ENCODE measurements at places on chromosomes 1 and 21. TPM values are rescaled to one million over a fixed set of nuclear protein-coding genes. Genes with fewer than 3 reads are reported as not detected.

KIAA0040 gene
- 0.99 TPM for total RNA-seq

DLGAP3 gene
- not detected for total RNA-seq

SLFNL1 gene
- total RNA-seq: 0.09 TPM

DHCR24 gene
- 123 TPM for total RNA-seq

AMY2B gene
- total RNA-seq: 17.1 TPM

OR10J1 gene
- not detected for total RNA-seq

FCRL4 gene
- total RNA-seq: not detected

TMEM200B gene
- total RNA-seq: 9.5 TPM

MYOG gene
- total RNA-seq: not detected

BNIPL gene
- 0.18 TPM for total RNA-seq

ZSWIM5 gene
- 4.7 TPM for total RNA-seq

MYOM3 gene
- not detected for total RNA-seq

GFI1 gene
- total RNA-seq: 0.65 TPM

KCNJ9 gene
- 0.08 TPM for total RNA-seq

RHEX gene
- not detected for total RNA-seq

PROX1 gene
- total RNA-seq: not detected

FMO2 gene
- total RNA-seq: 7.4 TPM

HES4 gene
- 0.36 TPM for total RNA-seq

PROK1 gene
- not detected for total RNA-seq

GBP5 gene
- total RNA-seq: not detected

KIF17 gene
- 3.0 TPM for total RNA-seq

LDLRAD1 gene
- total RNA-seq: not detected

TTC39A gene
- total RNA-seq: 0.25 TPM

PERM1 gene
- total RNA-seq: 0.57 TPM

DMAP1 gene
- 19.8 TPM for total RNA-seq

BEST4 gene
- total RNA-seq: 0.09 TPM

CREB3L4 gene
- 3.3 TPM for total RNA-seq

CD1B gene
- not detected for total RNA-seq

FAM78B gene
- total RNA-seq: 0.27 TPM

BSND gene
- not detected for total RNA-seq

OR2T33 gene
- not detected for total RNA-seq
